ENCODE measurements at places on chromosomes 7 and 10. TPM values are rescaled to one million over a fixed set of nuclear protein-coding genes. Genes with fewer than 3 reads are reported as not detected.

EPO gene
- not detected for total RNA-seq

PCLO gene
- total RNA-seq, result 5.9 TPM

DNA sequence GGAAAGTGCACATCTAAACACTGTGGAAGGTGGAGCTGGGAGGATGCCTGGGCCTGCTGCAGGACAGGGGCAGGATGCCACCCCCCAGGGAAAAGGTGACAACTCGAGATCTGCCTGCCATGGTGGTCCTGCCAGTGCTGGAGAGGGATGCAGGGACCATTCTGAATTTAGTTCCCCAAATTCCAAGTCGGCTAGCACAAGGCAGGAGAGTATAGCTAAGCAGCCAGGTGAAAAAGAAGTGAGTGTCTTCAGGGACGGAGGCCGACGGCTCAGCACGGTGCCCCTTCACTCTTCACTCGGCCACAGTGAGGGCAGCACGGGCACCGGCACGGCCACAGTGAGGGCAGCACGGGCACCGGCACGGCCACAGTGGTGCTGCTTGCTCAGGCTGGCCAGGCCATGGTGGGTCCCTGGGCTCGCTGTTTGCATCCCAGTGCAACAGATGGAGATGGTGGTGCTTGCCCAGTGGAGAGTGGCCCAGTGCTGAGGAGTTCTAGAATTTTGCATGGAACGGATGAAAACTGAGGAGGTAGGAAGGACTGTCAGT is 161.3 kb upstream of the SHH start:
- no peak overlapping the region for H3K4me3 ChIP-seq
- DNase-seq, result no peak
- peaks cover 5% of the 10 kb centered on the region for H3K27me3 ChIP-seq
- no peaks in the 10 kb centered on the region for H3K4me1 ChIP-seq
- H3K36me3 ChIP-seq, result no peaks in the 10 kb centered on the region

GRCh38 chr10:117175901-117176534 is 21.3 kb upstream of the KCNK18 start:
- no peak overlapping the region for H3K27ac ChIP-seq
- DNase-seq, result no peak
- H3K36me3 ChIP-seq, result no peaks in the 10 kb centered on the region
- no peaks in the 10 kb centered on the region for H3K27me3 ChIP-seq
- H3K4me3 ChIP-seq, result peak overlapping the region; percentile 24
- no peaks in the 10 kb centered on the region for H3K4me1 ChIP-seq

DNA sequence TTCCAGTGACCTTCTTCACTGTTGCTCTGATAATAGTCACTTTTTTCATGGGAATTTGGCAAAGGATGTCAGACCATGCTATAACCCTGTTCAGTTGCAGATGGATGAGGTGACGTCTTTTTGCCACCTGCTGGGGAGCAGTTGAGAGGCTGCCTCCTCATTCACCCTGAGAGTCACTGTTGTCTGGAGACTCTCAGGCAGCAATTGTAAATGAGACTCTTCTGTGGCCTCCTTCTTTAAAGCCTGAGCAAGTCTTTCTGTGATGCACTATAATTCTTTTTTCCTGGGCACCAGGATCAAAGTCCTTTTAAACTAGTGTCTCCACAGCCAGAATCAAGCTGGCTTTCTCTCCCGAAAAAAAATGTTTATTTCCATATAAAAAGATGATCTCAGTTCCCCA is 345.1 kb downstream of the ARL4A start:
- no peaks in the 10 kb centered on the region for H3K27me3 ChIP-seq
- no peaks in the 10 kb centered on the region for H3K36me3 ChIP-seq
- H3K27ac ChIP-seq, result peak overlapping the region; percentile 66
- H3K4me1 ChIP-seq, result no peaks in the 10 kb centered on the region
- H3K4me3 ChIP-seq, result no peak overlapping the region

DNA sequence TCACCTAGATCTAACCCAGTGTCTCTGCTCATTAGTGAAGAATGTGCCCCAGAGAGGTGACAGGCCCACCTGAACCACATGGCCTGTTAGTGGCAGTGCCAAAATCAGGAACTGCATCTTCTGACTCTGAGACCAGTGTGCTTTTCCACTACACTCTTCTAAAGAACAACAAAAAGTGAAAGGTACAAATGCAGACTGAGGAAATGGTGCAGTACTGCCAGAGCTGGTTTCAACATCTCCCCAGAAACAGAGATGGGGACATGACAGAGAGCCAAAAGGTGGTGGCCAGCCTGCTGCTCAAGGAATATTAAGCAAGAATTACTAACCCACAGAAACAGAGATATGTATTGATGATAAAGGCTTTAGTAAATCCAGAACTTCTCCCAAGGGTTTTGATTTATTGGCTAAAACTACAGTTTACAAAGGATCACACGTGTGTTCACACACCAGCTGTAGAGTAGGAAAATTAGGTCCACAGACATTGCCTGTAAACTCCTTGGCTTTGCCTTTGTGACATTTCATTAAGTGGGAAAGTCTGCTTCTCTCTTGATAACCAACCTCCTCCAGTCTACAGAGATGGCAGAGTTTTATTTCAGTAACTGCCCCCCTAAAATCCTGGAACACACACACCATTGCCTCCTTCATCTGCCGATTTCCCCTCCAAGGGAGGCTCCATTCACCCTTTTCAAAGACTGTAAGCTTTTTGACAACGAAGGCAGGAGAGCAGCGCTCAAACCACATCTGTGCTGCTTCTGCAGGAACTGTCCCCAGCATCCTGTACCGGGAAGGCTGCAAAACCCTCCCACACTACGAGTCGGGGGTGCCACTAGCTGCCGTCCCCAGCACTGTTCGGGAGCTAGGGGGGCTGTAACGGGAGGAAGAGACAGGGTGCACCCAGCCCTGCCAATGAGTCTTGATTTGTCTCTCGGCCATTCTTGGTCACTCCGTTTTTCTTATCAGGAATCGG is 29.8 kb downstream of the GSDME start:
- no peaks in the 10 kb centered on the region for H3K27me3 ChIP-seq
- no peaks in the 10 kb centered on the region for H3K4me1 ChIP-seq
- no peaks in the 10 kb centered on the region for H3K36me3 ChIP-seq
- DNase-seq, result no peak
- H3K4me3 ChIP-seq, result no peak overlapping the region

DNA sequence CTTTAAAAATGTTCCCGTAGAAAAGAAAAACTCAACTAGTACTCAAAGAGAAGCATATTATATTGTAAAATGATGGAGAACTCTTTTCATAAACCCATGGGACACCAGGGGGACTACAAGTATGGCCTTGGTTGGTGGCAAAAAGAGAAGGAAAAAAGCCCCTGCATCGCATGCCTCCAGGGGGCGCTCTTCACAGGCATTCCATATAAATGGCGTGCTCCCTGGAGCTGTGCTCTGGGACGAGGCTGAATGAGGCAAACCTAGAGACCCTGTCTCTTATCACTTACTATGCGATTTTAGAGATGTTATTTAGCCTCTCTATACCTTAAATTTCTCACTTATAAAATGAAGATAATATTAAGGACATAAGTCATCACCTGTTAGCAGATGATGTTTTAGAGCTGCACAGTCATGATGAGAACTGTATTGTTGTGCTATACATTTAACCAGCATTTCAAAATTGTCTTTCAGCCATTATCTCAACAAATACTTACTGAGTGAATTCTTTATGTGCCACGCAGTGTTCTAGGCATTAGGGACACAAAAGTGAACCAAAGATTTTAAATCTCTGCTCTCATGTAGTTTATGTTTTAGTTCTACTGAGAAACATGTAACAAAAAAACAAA is 105.8 kb downstream of the ARHGAP21 start:
- no peak overlapping the region for H3K4me3 ChIP-seq
- H3K4me1 ChIP-seq, result no peaks in the 10 kb centered on the region
- no peak for DNase-seq

DNA sequence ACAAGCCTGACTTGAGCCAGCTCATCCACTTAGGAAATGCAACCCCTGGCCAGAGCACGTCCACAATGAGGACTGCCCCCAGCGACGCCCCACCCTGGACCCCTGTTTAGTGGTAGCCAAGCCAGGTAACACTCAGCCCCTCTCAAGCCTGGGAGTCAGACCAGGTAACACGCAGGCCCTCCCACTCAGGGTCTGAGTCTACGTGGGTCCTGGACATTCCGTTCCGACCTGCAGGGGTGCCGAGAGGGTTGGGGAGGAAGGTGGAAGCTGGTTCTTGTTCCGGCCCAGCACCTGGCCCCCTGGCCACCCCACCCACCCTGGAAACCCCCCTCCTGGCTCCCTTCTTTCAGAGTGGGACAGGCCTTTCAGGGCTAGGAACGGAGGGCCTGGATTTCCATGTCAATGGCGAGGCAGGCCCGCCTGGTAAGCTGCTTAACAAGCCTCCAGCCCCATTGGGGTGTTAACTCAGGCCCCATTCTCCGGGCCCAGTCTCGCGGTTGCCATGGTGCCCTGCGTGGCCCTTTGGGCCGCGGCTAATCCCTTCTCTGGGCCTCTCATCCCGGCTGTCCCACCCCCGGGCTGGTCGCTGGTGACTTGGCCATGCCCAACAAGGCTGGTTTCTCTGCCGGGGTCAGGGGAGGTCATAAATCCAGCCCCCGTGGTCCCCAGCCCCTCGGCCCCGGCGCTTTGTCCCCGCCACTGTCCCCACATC is 19.7 kb upstream of the LFNG start:
- H3K27me3 ChIP-seq, result no peaks in the 10 kb centered on the region
- H3K27ac ChIP-seq, result no peak overlapping the region
- H3K4me3 ChIP-seq, result no peak overlapping the region
- peaks cover 6% of the 10 kb centered on the region for H3K4me1 ChIP-seq
- no peak for DNase-seq

GRCh38 chr10:62475551-62475950 is 101.4 kb downstream of the ZNF365 start:
- H3K4me1 ChIP-seq, result no peaks in the 10 kb centered on the region
- no peak for DNase-seq
- no peaks in the 10 kb centered on the region for H3K36me3 ChIP-seq
- H3K27me3 ChIP-seq, result no peaks in the 10 kb centered on the region

Measured in breast epithelium (tissue), 4 donors.